Endodermal cell (in vitro differentiated cells): ENCODE measurements at places on chromosomes 2 and 18. TPM values are rescaled to one million over a fixed set of nuclear protein-coding genes. Genes with fewer than 3 reads are reported as not detected.

The DOK6 gene
- 5.9 to 8.1 TPM (median 7.7 TPM) in 3 replicates for total RNA-seq

DNA sequence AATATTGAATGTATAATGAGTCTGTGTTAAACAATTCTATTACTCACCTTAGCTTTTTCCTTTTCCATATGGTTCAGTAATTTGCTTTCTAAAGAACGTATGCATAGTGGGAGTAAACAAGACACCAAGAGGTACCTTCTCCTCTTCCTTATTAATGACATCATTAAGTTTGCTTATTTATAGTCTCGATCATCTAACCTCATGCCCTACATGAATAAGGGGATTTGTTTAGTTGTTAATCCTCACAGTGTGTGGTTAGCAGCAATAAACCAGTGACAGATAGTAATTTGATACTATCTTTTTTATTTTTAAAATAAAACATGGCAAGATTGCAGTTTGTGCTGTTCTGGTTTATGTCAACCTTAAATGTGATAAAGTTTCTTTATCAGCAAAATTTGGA is 69.7 kb downstream of the COBLL1 start:
- no peak for DNase-seq

The DQX1 gene
- 0.93 to 2.3 TPM (median 1.7 TPM) in 3 replicates for total RNA-seq

GRCh38 chr2:216950547-216950946 is 90.7 kb upstream of the TNP1 start:
- DNase-seq = no peak

DNA sequence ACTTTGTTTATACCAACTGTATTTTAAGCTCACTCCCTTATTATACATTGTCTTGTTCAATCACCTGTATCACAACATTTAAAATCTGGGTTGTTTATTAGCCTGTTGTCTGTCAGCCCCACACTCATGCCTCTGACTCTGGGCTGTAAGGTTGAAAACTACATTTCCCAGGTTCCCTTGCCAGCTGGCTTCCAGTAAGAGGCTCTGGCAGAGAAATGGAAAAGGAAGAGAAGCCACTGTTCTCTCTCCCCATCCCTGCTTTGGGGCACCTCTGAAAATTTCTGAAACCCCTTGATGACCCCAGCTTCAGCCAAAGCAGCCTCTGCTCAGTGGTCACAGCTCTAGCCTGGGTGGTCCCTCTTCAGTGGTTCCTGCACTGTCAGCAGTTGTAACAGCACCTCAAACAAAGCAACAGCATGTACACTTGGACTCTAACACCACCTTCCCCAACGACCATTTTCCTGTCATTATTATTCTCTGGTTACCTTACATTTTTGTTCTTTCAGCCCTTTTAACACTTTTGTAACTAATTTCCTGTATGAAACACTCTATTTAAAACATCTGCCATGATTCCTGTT is 108.9 kb upstream of the LGALSL start:
- DNase-seq = no peak

The COL6A3 gene
- total RNA-seq = 0.27 to 0.56 TPM (median 0.40 TPM) in 3 replicates

- no peak for DNase-seq
Measured at GRCh38 chr2:145481334-145481922, 961.5 kb upstream of the ZEB2 start.

The PAX3 gene
- total RNA-seq = 0.11 TPM in 1 of 2 replicates, not detected in the other

The BOLL gene
- total RNA-seq = not detected in 2 replicates

The COBLL1 gene
- 16.5 to 24.3 TPM (median 18.3 TPM) in 3 replicates for total RNA-seq

The PDCL3 gene
- total RNA-seq = 46.1 and 49.6 TPM in 2 replicates

GRCh38 chr2:42101206-42102023 is 53.6 kb downstream of the PKDCC start:
- peak; percentile 87 for DNase-seq

The SDC1 gene
- total RNA-seq = 11.0 and 12.7 TPM in 2 replicates

- DNase-seq = no peak
Measured at GRCh38 chr2:151482171-151482725, 72.5 kb downstream of the RIF1 start.

The POTEF gene
- total RNA-seq = 0.18 to 0.38 TPM (median 0.31 TPM) in 3 replicates

- peak; percentile 90 for DNase-seq
Measured at GRCh38 chr2:26605195-26605998, 35.8 kb downstream of the CIB4 start.

GRCh38 chr2:220129391-220129790 is 502.0 kb downstream of the SLC4A3 start:
- DNase-seq = no peak
